ENCODE measurements at places on chromosomes 3 and 15.

- DNase-seq, result no peak
These were observed 412.7 kb upstream of the ZNF717 start for GRCh38 chr3:76198086-76198485.

GRCh38 chr3:72181251-72181650, 396.3 kb upstream of the PROK2 start:
- DNase-seq, result no peak

GRCh38 chr3:126112531-126113237, 28.8 kb upstream of the SLC41A3 start:
- DNase-seq, result no peak

DNA sequence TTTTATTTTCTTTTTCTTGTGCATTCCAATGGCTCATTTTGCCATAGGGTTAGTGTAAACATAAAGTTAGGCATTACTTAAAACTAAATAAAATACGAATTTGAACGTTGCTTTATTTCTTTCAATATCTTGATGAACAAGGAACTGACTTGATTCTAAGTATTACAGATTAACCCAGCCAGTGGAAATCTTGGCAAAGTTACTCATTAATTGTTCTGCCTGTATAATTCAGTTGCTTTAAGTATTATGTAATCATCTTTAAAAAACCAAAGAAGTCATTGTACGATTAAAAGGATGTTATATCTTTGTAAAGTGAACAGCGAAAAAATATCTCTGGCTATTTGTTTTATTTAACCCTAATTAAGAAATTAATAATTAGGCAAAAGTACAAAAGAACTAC, 737.9 kb upstream of the BCHE start:
- no peak for DNase-seq

DNA sequence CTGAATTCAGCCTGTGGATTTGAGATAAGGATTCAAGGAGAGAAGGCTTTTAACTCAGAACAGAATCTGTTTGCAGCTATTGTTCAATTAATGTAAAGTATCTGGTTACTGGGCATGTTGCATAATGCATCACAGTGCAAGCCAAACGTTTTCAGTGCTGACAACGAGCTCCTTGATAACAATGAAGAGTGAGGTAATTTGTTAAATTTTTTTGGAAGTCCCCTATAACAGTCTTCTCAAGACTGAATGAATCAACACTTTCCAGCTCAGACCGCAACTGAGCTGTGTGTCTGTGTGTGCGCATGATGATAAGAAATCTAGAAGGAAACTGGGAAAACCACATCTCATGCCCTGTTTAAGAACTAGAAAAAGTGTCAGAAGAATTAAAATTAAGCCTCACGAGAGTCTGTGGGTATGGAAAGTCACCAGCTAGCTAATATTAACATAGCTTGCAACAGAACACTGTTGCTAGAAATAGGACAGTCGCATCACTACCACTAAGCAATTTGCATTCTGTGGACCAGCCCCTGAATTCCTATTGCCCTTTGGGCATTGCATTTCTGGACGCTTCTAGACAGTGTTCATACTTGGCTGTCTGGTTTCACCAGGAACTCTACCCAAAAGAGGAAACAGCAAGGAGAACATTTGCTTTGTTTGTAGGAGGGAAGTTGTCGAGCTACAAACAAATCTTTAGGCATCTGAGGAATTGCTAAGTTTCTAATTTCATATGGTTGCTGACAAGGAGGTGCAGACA, 43.7 kb upstream of the ATP2C1 start:
- peak; percentile 64 for DNase-seq

- DNase-seq, result no peak
These were observed 26.9 kb upstream of the MFSD1 start for GRCh38 chr3:158774965-158775364.

DNA sequence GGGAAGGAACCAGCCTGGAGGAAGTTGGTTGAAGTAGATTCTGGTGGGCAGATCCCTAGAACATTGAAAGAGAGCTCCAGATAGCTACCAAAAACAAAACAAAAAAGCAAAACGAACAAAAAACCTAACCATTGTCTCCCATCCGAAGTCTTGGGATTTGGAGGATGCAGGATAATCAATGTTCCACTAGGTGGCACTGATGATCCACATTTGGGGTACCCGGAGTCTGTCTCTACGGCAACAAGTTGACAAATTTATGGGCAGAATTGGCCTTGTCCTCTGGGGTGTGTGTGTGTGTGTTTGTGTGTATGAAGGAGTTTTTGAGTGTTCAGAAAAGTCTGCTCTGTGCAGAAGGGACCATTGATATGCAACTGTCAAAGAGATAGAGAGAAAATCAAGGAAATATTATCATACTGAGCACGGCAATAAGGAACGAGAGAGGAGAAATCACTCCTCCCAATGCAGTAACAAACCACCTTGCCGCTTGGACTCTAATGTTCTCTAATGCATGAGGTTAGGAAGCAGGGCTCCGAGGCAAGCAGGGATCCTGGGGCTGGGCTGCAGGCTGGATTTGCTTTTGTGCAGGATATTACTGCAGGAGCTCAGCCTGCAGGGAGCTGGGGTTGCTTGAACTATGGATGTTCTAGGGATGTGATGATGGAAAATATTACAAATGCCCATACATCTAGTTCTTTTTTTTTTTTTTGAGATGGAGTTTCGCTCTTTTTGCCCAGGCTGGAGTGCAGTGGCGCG, 59.8 kb upstream of the KLHL25 start:
- DNase-seq, result peak; percentile 41

DNA sequence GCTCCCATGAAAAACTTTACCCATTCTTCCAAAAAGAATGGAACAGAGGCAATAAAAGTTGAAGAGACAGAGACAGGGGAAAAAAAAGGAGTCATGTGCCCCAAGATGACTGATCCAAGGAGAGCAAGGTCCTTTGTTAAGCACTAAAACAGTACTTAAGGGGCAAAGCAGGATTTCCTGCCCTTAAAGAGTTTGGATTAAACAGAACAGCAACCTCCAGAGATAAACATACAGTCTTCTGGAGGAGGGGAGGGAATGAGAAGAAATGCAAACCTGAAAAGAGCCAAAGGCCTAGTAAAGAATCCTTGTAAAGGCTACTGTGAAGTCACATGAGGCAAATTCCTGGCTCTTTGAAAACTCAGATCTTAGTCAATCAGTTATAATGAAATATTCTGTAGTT, 38.2 kb downstream of the SHQ1 start:
- no peak for DNase-seq

- peak; percentile 33 for DNase-seq
These were observed 785 bp upstream of the IFT57 start for GRCh38 chr3:108222853-108223565.

DNA sequence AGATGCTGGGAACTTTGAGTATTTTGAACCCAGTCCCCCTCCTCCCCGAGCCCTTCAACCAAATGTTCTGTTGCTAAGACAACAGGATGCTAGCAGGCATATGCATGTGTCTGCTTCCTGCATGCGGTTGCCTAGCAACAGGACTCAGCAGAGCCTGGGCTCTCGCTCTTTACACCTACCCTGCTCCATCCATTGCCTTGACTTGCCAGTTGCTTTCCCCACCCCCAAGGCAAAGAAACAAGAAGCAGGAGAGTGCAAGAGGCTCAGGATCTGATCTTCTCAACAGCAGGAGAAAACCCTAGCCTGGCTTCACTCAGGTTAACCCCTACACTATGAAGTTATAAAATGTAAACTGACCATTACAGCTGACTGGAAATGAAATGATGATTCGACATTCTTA, 393.0 kb downstream of the IGSF11 start:
- peak; percentile 35 for DNase-seq

DNA sequence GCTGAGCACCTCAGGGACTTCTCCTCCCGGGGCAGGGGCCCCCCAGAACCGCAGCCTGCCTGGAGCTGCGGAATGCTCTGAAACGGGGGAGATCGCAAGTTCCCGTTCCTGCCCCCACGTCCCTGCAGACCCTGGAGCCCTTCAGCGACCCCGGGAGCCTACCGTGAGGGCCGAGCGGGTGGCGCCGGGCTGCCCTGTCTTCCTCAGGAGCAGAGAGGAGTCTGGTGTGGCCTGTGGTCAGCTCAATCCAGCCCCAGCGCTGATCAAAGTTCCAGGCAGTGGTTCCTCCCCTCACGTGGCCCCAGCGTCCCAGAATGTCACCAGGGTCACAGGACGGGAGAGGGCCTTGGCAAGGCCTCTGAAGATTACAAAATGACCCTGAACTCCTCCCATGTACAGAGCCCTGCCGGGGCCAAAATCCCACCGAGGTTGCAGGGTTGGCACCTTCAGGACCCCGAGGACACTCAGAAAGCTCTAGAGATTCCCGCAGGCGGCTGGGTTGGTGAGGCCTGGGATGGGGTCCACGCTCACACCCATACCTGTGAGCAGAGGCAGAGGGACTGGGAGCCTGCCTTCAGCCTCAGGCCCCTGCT, at the start of gene CPN2:
CPN2 (minus strand) TSS at position 249 of the 593 bp plus-strand sequence. CDS start 8,626 bp downstream, outside the sequence.
- DNase-seq, result no peak

- DNase-seq, result peak; percentile 88
These were observed 6.7 kb downstream of the IDH2 start for GRCh38 chr15:90095521-90095959.

DNA sequence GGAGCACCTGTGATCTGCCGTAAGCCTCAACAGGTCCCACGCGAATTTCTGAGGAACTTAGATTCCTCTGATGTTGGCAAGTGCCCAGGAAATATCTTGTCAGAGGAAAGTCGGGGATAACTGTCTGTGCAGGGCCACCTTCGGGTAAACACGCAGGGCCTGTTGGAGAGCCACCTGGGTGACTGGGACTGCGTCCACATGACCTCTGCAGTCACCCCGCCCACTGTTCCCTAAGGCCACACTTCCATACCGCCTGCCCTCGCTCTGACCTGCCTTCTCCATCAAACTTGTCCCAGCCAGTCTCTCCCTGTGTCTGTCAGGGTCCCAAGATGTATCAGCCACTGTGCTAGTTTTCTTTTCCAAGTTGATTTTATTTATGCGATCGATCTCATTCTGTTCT, 28.7 kb downstream of the BFSP2 start:
- no peak for DNase-seq

DNA sequence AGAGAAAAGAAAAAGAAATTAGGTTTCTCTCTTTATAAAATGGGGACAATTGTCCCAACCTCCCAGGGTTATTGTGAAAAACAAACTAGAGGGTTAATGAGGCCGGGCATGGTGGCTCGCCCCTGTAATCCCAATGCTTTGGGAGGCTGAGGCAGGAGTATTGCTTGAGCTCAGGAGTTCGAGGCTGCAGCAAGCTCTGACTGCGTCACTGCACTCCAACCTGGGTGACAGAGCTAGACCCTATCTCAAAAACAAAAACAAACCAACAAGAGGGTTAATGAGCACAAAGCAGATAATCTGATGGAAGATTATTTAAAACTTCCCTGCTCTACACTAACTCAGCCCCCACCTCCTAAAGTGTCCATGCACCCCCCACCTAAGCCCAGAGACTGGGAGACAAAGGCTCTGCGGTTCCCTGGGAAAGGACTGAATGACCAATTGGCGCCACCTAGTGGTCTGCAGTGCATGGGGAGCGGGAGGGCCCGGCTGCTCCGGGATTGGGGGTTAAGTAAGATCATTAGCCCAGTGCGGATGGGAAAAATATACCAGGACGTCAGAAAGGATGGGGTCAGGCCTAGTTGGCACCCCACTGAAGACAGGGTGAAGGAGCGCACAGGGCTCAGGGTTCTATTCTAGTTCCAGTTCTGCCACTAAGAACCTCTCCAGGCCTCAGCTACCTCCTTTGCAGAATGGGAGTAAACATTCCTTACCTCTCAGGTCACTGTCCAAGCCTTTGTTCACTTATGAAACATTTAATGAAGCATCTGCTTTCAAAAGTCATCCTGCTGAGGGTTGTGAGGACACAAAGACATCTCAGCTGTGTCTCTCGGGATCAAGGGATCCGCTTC, 15.6 kb downstream of the PIF1 start:
- peak; percentile 55 for DNase-seq

GRCh38 chr15:40937762-40938535, 8.8 kb downstream of the DLL4 start:
- no peak for DNase-seq

DNA sequence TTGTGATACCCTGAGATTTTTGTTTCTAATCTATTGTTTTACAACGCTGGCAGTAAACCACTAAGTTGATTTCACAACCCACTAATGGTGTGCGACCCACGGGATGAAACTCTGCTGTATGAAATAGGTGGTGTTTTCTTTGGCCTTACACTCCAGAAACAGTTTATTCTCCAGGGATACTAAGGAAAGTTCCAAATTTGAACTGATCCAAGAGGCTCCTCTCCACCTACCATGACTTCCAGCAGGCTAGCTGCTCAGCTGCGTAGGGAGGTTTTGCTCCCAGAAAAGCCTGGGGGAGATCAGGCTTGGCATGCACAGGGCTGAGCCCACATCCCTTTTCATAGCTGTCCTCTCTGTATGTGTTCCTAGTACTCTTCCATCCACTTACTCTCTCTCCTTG, 71.5 kb downstream of the FAM174B start:
- no peak for DNase-seq

- no peak for DNase-seq
These were observed 10.8 kb downstream of the ATP13A3 start for GRCh38 chr3:194475978-194476377.

GRCh38 chr3:7368597-7368996, 507.7 kb downstream of the GRM7 start:
- no peak for DNase-seq

- DNase-seq, result no peak
These were observed 9.2 kb downstream of the SH2D7 start for GRCh38 chr15:78101423-78102105.

DNA sequence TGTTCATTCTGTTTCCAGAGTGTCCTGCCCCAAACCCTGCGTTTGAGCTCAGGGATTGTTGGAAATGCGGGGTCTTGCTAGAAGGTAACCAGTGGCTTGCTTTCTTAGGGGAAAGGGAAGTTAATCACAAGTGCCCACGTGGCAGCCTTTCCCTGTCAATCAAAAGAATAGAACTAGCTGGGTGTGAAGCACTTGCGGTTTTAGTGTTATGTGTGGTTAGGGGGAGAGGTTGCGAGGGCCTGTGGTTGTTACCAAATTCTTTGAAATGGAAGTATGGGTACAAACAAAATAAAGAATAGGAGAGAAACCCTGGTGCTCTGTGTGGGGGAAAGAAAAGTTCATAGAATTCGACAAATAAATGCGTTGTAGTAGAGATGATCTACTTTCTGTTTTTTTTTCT, 67.6 kb downstream of the FNDC3B start:
- no peak for DNase-seq

- DNase-seq, result peak; percentile 60
These were observed 817 bp upstream of the PLXNA1 start for GRCh38 chr3:126982126-126982470.

DNA sequence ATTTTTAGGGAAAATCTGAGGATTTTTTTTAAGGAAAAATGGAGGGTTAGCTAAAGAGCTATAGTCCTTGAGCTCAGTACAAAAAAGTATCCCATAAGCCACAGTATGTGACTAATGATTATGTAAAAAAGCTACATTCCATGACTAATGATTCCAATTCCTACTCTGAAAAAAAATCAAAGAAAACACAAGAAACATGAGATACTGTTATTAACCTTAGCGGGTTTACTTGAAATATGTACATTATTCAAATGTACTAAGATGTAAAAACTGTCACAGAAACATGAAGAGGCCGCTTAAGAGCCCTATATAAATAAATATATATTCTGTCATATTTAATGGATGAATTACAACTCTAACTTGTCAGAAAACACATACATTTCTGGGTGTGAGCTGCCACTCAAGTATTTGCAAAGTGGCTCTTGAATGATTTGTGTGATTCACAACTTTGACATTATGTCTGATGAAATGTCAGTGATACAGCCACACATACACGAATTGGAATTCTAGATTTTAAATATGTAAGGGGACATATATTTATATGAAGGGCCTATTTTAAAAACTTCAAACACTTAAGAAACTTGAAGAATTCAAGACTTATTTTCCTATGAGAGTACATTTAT, 518.7 kb upstream of the SUCLG2 start:
- DNase-seq, result no peak

GRCh38 chr3:129304146-129304961, 25.7 kb downstream of the HMCES start:
- DNase-seq, result no peak

- DNase-seq, result peak; percentile 7
These were observed 2.8 kb downstream of the HEMK1 start for GRCh38 chr3:50572158-50572557.

Data from NCI-H146 (cell line).